ENCODE measurements at places on chromosomes 7 and 10.

GRCh38 chr7:157150882-157151281, 12.2 kb downstream of the UBE3C start:
- DNase-seq = no peak

DNA sequence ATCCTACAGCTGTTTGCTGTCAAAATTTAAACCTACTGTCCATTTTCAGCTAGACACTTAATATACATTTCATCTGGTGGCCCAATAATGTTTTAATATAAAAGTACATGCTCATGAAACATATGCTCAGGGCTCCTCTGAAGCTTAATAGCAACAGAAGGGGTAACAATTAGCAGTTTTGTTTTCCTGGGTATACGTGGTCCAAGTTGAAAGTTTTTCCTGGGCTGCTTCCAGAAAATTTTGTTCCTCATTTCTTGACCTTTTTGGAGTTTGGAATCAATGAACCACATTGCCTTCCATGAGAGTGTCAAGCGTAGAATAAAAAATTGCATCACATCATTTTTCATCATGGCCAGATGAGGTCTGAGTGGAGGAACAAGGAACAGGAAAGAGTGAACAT, 537.3 kb upstream of the MGMT start:
- DNase-seq = no peak

DNA sequence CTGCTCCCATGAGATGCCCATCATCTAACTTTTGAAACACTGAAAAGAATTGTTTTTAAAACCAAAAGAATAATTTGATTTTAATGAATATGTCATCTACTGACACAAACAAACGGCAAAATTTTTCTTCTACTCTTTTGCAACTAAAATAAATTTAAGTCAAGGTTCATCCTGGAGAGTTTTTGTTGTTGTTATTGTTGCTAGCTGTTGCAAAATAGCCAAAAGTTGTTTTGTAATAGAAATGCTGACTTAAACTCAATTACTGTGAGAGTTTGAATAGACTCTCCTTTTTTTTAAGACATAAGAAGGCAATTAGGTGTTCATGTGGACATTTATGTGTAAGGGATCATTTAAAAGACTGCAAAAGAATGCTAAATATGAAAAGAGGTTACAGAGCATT, 146.0 kb upstream of the SEM1 start:
- no peak for DNase-seq

- DNase-seq = no peak
These were observed 59.4 kb upstream of the MXI1 start for GRCh38 chr10:110147961-110148360.

GRCh38 chr7:22051886-22052673, 106.4 kb upstream of the CDCA7L start:
- DNase-seq = no peak

DNA sequence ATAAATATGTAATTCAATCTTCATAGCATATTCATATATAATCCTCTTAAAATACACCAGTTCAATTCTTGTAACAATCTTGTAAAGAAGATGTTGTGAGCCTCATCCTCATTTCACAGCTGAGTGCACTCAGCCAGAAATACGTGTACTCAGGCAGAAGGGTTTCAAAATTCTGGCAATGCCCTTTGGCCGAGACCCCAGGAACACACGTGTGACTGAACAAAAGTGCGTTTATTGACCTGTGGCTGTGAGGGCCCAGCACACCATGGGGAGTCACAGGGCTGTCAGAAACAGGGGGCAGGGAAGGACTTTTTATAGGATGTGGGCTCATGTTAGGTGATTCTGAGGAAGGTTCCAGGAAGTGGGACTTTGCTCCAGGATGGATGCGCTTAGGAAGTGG, 21.5 kb downstream of the GIMAP8 start:
- no peak for DNase-seq
